NCI-H1436 treated with DMSO at 0.1 percent for 48 hours (cell line): ENCODE measurements at places on chromosomes 16 and 17.

- no peak for DNase-seq
Measured at GRCh38 chr16:8926827-8927226, 36.9 kb downstream of the USP7 start.

DNA sequence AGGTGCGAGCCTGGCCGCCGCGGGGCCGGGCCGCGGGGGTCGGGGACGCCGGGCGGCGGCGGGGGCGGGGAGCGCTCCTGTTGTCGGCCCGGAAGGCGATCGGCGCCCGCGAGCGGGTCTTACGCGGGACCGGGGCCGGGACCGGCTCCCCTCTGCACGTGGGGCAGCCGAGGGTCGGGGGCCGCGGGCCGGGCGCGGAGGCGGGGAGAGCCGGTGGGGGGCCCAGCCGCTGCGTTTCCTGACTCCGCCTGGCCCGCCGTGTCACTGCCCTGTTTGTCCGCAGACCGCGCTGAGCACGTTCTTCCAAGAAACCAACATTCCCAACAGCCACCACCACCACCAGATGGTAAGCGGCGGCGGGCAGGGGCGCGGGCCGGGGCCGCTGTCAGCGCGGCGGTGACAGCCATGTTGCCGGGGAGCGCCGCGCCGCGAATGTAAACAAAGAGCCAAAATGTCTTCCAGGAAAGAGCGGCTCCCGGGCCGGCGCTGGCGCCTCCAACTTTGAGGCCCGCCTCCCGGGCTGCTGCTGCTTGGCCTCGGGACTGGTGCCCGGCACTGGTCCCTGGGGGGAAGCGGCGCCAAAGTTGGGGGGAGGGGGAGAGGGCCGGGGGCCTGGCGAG is 586 bp downstream of the UBALD2 start:
- DNase-seq, result no peak

DNA sequence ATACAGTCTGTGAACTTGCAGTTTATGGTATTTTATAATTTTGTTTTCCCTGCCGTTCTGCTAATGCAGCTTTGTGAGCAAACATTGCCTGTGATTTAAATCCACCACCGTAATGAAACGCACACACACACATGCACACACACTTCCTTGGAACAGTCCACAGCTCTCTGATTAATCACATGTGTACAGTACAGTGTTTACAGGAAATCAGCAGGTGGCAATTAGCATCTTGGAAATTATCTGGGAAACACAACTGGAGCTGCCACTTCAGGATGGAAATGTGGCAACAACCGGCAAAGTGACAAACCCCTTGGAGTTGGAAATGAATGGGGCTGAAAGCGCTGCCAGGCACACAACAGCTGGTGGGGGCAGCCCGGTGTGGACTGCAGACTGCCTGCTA is 12.9 kb upstream of the ZKSCAN2 start:
- no peak for DNase-seq

- DNase-seq, result no peak
Measured at GRCh38 chr17:79438058-79438457, 172.8 kb downstream of the RBFOX3 start.

- no peak for DNase-seq
Measured at GRCh38 chr16:68894714-68895113, 51.4 kb downstream of the TANGO6 start.

DNA sequence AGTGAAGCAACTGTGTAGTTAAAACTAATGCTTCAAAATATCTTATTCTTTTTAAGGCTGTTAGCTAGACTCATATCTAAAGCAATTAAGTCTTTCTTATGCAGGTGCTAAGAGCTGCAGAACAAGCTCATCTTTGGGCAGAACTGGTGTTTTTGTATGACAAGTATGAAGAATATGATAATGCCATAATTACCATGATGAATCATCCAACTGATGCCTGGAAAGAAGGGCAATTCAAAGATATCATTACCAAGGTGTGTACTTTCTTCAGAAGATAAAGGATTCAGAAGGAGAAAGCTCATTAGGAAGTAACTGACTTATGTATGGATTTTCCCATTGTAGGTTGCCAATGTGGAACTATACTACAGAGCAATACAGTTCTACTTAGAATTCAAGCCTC is 23.9 kb downstream of the PTRH2 start:
- no peak for DNase-seq

DNA sequence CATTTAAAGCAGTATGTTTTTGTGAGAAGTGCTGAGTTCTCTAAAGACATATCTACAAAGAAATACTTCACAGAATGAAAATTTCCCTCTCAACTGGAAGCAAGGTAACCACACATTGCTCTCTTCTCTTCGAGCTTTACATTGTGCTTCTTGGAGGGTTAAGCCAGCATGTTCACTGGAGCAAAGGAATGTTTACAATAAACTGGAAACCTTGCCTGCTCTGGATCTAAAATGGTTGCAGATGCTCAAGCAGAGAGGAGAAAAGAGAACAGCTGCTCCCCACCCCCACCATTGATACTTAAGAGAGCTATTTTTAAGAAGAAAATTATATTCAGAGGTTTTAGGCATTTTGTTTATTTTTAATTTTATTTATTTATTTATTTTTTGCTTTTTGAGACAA is 213.1 kb downstream of the CEP112 start:
- DNase-seq, result no peak
